Stimulated activated naive CD4-positive, alpha-beta T cell treated with Interleukin-2 at 50 U/mL for 16 hours (primary cell): ENCODE measurements at places on chromosomes 1 and 21.

DNA sequence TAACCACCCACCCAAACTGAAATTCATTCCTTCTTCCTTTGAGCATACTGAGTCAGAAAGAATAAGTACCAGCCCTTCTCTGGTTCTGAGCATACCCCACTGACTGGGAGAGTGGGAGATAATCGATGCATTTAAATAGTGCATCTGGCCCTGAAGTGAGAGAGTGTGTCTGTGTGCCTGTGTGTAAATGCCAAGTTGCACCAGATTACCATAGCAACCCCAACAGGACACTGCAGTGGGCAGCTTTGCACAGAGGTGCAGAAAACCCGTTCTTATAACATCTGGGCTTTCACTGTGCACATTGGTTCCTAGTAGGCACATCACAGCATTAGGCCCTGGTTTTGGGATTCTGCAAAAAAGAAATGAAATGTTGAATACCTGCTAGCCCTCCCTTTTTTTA lies 2.3 kb downstream of the ASTN1 start:
- no peak for DNase-seq

DNA sequence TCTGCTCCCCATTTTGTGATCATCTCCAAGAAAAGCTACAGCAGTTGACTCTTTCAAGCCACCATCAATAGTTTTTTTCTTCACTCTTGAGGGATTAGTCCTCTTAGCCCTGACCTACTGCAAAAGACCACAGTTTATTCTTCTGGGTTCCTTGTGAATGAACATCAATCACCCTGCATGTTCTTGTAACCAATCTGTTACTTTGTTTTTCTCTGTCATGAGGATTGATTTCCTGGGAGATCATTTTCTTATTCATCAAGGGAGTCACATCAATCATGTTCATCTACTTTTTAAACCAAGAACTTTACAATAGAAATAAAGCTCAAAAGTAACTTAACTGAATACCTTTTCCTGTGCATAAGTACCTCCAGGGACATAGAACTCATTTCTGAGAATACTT lies 21.8 kb downstream of the ILDR2 start:
- no peak for DNase-seq

- DNase-seq = no peak
These were observed 9.3 kb downstream of the ATP1A2 start for GRCh38 chr1:160124705-160125478.

- no peak for DNase-seq
These were observed 76.4 kb downstream of the COLGALT2 start for GRCh38 chr1:183961132-183961531.

DNA sequence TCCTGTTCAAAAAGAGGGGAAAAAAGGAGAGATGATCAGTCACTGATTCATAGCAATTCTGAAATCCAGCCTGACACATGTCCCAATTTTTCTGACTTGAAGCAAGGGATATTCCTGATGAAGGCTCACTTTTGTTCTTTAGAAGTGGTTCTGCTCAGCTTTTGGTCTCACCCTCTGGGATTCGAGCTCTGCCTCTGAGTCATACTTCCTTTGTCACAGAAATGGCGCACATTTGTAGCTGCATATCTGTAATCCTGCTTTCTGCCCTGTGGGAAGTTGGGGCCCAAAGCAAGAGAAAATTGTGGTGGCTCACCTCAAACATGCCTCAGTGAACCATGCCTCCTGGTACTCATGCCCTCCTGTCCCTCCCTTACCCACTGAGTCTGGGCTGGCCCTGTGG lies 22.3 kb upstream of the FAM78B start:
- DNase-seq = no peak

GRCh38 chr1:225811622-225812487 lies 1.9 kb downstream of the EPHX1 start:
- DNase-seq = no peak

DNA sequence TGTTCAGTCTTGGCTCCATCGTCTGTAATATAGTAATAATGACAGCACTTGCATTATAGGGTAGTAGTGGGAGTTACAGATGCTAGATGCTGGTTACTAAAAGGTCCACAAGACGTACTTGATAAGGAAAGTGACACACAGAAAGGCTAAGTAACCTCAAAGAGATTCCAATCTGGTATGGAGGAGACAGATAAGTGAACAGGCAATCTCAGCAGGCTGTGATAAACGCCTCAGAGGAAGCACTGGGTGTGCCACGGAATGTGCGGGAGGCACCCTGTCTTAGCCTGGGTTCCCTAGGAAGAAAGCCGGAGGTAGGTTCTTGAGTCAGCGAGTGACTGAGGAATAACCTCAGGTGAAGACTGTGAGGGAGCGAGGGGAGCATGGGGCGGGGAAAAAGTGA lies 4.6 kb upstream of the CTPS1 start:
- no peak for DNase-seq

DNA sequence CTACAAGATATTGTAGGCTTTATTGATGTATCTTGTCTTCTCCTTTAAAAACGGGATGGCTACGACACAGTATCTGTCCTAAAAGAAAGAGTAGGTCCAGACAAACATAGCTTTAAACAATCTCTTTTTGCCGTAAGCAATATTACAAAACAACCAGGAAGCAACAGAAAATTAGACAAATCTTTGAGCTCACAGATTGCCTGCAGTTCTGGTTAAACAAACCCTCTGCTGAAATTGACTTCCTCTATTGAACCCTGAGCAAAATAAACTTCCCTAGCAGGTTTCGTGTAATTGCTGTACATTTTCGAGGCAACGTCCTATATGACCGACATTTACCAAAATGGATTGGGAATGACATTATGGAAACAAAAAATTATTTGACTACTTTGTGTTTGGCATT lies 50.6 kb downstream of the CHML start:
- no peak for DNase-seq

- no peak for DNase-seq
These were observed 92.1 kb downstream of the DDAH1 start for GRCh38 chr1:85372683-85373377.

GRCh38 chr21:38307771-38308531 lies 51.2 kb downstream of the KCNJ15 start:
- no peak for DNase-seq

DNA sequence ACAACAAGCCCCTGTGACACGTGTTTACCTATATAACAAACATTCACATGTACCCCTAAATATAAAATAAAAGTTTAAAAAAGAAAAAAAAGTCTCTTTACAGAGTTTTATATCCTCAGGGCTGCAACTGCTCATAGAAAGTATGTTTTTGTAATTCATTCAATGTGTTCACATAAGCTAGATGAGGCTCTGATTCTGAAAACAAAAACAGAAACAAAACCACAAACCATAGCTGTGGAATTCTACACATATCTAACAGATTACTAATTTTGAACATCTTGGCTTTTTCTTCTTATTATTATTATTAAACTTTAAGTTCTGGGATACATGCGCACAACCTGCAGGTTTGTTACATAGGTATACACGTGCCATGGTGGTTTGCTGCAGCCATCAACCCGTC lies 579.6 kb upstream of the ZRANB2 start:
- DNase-seq = no peak

DNA sequence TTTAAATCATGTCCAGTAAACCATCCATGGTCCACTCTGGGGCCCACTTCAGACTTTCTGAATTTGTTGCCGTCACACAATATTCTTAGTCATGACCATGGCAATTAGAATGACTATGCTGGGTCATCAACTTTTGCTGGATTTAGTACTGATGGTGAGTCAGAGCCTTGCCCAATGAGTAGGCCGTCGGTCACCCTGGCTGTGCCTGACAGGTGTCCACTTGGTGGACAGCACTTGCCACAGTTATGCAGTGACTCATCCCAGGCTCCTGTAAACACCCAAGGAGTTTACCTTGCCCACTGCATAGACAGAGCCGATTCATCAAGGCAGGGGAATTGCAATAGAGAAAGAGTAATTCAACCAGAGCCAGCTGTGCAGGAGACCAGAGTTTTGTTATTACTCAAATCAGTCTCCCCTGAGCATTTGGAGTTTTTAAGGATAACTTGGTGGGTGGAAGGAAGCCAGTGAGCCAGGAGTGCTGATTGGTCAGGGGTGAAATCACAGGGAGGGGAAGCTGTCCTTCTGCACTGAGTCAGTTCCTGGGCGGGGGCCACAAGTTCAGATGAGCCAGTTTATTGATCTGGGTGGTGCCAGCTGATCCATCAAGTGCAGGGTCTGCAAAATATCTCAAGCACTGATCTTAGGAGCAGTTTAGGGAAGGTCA lies 333.8 kb downstream of the PTPRU start:
- DNase-seq = no peak

DNA sequence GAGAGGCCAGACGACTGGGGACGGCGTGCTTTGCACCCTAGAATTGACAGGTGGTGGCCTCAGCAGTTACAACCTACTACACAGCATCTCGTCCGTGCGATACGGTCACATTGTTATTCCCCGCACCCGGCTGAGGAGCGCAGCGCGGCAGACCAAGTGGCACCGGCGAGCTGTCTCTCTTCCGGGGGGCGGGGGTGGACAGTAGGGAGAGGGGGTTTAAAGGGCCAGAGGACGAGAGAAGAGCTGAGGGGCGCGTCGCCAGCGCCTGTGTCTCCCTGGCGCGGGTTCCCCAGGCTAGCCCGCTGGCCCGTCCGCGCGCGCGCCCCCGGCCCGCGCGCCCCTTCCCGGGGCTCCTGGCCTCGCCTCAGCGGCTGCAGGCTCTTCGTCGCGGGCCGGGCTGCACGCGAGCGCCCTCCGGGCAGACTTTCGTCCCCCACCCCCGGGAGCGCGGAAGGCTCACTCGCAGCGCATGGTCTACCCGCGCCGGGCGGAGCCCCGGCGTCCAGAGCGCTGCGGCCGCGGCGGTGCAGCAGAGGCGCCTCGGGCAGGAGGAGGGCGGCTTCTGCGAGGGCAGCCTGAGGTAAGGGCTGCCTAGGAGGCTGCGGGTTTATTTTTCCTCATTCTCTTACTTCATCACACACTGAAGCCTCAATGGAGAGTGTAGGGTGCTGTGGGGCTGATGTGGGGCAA lies at the start of gene PDE4B:
Gene PDE4B, plus strand, starts transcription at position 227 of the 690 bp plus-strand sequence.
- DNase-seq = no peak
